K562 (cell line): ENCODE measurements at places on chromosomes 4 and X. TPM values are rescaled to one million over a fixed set of nuclear protein-coding genes. Genes with fewer than 3 reads are reported as not detected.

The CCSER1 gene
- total RNA-seq = not detected in 2 replicates

The LEF1 gene
- 32.5 and 35.4 TPM in 2 replicates for total RNA-seq

The GYPE gene
- 33.9 and 36.0 TPM in 2 replicates for total RNA-seq

The HELT gene
- not detected in 2 replicates for total RNA-seq

The TMEM31 gene
- not detected in 2 replicates for total RNA-seq

The ARMCX4 gene
- 0.04 and 0.11 TPM in 2 replicates for total RNA-seq

The USP17L27 gene
- not detected in 2 replicates for total RNA-seq

The SPANXN4 gene
- not detected in 2 replicates for total RNA-seq
